Body of pancreas (tissue), 4 donors: ENCODE measurements at places on chromosomes 3 and 15.
A peak's percentile ranks its signal among the peaks of the same experiment; 100 is the strongest.

- peak; percentile 91 for DNase-seq
These were observed 29.6 kb upstream of the GREM1 start for GRCh38 chr15:32688151-32688639.

DNA sequence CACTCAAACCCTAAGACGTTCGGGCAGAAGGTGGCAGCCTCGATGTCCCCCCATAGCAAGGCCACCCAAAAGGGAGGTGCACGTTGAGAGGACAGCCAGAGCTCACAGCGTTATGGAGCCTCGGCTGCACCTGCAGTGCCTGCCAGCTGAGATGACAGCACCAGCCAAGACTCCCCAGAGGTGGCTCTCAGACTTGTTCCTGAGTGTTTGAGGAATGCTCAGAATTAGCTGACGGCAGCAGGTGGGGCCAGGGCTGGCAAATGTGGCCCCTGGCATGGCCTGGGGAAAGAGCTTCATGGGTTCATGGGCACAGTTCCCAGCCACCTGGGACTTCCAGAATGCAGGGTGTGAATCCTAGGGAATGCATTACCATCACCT is 177.8 kb downstream of the KLF13 start:
- no peak for DNase-seq

DNA sequence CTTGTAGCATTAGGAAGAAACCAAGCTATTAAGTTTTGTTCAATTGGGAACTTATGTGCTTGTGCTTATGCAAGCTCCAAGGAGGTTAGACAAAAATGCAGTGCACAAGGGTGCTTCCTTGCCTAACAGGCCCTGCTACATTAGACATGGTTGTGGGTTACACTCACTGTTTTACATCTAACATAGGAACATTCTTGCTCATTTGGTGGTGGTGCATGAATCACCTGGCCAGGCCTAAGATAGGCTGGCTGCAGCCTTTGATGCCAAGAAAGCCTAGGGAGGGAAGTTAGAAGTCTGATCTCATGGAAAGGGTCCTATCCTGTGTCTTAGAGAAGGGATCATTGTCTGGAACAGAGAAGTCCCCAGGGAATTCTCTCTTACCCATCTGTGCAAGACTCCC is 43.5 kb downstream of the CA12 start:
- no peak for DNase-seq

DNA sequence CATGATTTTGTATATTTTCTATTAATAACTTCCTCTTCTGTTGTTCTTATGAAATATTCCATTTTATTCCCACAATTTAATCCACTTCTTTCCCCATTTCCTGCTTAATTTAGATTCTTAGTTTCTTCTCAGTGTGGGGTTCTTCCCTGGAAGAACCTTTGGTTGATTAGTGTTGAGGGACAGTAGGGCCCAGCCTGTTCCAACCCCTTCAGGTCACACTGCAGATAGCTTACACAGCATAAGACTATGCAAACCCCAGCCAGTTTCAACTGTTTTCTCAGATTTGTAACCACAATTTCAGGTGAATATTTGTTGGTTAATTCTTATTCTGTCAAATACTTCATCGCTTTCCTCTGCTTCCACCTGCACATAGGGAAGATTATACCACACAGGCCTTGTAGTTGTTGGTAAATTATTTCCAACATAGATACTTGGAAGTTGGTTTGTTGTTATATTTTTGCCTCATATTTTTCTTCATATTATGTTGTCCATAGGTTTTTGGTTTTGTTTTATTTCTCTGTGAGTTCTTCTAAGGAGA is 34.7 kb downstream of the AADACL2 start:
- DNase-seq: no peak

DNA sequence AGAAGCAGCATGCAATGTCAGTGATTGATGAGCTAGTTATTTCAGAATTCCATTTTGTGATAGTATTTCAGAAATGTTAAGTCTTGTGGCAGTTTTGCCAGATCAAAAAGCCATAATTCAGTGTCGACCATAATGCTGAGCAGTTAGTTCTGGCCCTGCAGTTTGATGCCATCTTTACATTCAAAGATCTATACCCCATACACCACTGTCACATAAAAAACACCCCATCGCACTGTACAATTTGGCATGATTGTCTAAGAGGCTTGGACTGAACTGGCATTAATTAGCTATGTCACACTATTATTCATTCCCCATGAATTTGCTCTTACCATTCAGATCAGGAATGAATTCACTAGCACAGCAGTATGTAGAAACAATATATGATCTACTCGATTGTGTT is 127.7 kb upstream of the EPHA3 start:
- no peak for DNase-seq

GRCh38 chr15:94596707-94597106 is 365.3 kb downstream of the MCTP2 start:
- no peak for DNase-seq

GRCh38 chr3:188780193-188781147 is 391.3 kb upstream of the TPRG1 start:
- peak; percentile 19 for DNase-seq

DNA sequence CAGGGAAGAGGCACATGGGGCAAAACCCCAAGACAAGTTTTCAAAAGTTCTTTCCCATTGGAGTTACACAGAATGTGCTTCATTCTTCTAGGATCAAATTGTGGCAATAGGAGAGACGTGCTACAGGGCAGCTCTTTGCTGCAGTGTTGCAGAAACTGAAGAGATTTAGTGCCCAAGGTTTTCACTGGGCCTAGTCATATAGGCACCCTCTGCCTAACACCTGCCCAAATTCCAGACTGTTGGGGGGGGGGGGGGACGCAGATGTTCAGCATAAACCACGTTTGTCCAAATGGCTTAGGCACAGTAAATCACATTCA is 346.8 kb upstream of the ZNF717 start:
- no peak for DNase-seq

- no peak for DNase-seq
These were observed 540 bp downstream of the CCDC80 start for GRCh38 chr3:112640276-112640929.

- no peak for DNase-seq
These were observed 93.0 kb downstream of the HHLA2 start for GRCh38 chr3:108389372-108389771.

DNA sequence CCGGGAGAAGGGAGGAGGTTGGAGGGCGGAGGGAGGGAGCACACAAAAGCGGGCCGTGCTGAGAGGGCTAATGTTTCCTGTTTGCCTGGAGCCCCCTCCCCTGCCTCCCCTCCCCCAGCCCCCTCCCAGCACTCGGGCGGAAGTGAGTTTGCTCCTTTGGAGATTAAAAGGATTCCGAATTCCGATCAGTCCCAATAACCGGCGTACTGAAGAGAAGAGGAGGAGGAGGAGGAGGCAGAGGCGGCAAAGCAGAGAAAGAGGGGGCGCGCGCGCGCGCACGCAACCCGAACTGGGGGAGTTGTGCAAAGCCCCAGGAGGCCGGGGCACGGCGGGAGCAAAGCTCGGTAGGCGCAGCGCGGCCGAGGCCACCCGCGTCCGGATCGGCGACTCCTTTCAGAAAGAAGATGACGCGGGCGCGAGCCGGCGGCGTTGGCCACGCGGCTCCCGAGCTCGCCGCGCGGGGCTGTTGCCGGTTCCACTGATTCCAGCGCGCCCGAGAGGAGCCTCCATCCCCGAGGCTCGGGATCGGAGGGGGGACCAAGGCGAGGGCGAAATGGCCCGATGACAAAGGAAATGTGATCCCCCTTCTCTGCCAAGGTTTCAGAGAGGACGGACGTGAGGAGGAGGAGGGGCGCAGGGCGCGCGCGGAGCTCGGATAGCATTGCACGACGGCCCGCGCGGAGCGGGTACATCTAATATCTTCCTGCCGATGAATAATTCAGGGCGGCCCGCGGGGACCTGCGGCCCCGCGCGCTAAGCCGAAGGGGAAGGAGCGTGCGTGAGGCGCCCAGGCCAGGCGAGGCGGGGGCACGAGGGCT is 1.1 kb upstream of the TRIM71 start:
- DNase-seq: no peak

GRCh38 chr15:25635191-25635590 is 196.4 kb upstream of the UBE3A start:
- no peak for DNase-seq

GRCh38 chr15:101159096-101159935 is 92.5 kb downstream of the CHSY1 start:
- no peak for DNase-seq

DNA sequence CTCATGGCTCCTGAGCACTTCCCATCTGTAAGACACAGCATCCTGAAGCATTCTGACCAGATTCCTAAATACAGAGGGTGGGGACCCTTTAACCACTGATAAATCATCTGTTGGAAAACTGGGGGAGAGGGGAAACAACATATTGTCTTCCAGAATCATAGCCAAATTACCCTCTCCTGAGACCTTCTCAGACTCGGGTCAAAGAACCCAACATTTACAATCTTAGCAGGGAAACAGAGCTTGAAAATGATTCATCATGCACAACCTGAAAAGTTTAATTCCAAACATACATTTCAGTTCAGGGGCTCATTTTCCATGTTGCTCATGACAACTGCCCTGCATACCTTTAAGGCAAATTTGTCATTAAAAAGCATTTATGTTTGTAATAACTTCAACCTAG is 48.5 kb upstream of the TSPAN3 start:
- DNase-seq: no peak

- DNase-seq: no peak
These were observed 219.3 kb downstream of the ZBBX start for GRCh38 chr3:167160781-167161180.

DNA sequence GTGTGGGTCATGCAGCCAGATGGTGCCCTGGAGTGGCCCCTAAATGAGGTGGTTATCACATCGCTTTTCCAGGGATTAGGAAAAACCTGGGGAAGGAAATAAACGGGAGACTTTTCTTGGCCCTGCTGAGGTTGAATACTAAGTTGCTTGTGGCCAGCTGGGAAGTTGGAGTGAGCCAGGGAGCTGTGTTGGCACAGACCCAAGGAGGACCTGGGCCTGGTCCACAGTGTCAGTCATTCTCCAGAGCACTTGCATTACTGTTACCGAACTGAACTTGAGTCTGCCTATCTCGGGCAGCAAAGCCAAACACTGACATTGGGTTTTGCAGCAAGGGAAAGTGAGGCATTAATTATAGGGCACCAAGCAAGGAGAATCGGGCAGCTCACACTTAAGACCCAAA is 339.0 kb downstream of the GABRB3 start:
- no peak for DNase-seq

GRCh38 chr3:168885028-168885427 is 778.5 kb downstream of the MECOM start:
- DNase-seq: no peak

DNA sequence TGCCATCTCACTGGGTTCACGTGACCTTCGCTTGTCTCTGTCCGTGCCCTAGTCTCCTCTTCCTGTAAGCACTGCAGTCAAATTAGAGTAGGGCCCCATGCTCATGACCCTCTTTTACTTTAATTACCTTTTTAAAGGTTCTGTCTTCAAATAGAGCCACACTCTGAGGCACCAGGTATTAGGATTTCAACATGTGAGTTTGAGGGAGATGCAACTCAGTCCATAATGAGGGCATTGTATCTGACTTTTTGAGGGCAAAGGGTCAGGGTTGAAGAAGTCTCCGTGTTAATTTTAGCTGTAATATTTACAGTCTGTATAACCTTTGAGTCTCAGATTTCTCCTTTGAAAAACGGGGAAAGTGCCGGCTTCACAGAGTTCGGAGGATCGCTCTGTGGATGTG is 82.9 kb downstream of the CHRNA7 start:
- DNase-seq: no peak

GRCh38 chr3:31137718-31138465 is 243.4 kb upstream of the GADL1 start:
- DNase-seq: no peak

DNA sequence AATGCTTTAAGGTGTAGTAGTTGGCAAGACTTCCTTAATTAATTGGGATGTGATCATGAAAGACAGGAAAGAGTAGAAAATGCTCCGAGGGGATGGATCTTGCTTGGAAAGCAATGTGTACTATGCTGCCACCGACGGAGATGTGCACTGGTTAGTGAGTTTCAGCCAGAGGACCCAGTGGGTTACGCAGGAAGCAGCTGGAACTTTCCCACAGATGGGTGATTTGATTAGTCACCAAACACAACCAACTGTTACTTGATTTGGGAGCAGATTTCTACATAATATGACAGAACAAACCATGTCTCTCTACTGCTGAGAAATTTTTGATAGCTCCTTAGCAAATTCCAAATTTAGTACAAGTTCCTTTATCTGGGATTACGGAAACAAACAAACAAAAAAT is 245.4 kb upstream of the MCTP2 start:
- peak; percentile 15 for DNase-seq

GRCh38 chr3:143972155-143972504 is 507 bp downstream of the DIPK2A start:
- DNase-seq: no peak

DNA sequence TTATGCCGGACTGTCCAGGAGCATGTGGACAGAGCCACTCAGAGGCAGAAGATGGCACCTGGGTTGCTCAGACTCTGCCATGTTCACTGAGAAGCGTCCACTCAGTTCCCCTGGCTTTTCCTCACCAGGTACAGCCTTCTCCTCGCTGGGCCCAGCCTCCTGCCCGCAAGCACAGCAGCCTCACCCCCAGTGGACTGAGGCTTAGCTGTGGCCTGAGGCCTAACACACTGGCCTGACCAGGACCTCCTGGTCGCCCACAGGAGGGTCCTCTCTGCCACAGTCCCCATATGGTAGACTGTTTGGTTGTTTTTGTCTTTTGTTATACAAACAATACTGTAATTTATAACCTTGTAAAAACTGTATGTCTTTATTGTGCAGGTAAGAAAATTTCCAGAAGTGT is 15.5 kb downstream of the HTR3C start:
- no peak for DNase-seq
